ENCODE measurements at places on chromosomes 4 and X. TPM values are rescaled to one million over a fixed set of nuclear protein-coding genes. Genes with fewer than 3 reads are reported as not detected.

The USP27X gene
- 2.6 TPM for total RNA-seq

The MAGEA10 gene
- not detected for total RNA-seq

The KIAA1210 gene
- total RNA-seq = not detected

The RFC1 gene
- 33.1 TPM for total RNA-seq

The GNL3L gene
- total RNA-seq = 17.2 TPM
